ENCODE measurements at places on chromosomes 7 and 10.

- DNase-seq: no peak
Measured at GRCh38 chr7:2719007-2719406, 31.0 kb downstream of the AMZ1 start.

GRCh38 chr10:123788981-123789380 lies 102.6 kb downstream of the CPXM2 start:
- DNase-seq: no peak

GRCh38 chr7:158416283-158416933 lies 171.2 kb downstream of the PTPRN2 start:
- no peak for DNase-seq

DNA sequence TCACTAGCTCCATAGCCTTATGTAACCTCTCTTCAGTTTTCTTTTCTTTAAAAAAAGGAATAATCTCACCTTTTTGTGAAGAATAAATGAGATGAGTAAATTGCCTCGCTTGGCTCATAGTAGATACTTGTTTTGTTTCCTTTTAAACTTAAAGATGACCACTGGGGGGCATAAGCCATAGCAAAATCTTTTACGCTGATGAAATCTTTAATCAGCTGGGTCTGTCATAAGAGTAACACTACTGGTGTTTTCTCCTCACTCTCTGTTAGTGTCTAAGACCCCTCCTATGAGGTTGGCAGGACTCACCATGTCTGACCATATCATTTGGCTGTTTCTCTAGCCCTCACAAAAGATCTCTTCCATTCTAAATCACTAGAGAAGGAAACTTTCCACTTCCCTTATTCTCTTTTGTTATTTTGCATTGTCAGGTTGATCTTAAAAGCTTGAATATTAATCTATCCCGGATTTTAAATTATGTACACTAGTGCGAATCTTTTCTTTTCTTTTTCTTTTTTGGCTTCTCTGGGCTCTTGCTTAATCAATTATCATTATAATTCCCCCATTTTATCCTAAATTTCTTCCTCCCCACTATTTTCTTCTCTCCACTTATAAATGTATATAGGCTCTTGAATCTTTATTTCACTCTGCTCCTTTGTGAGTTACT lies 12.5 kb downstream of the STAG3 start:
- no peak for DNase-seq

GRCh38 chr10:14016931-14017333 lies 313.8 kb downstream of the FRMD4A start:
- no peak for DNase-seq

DNA sequence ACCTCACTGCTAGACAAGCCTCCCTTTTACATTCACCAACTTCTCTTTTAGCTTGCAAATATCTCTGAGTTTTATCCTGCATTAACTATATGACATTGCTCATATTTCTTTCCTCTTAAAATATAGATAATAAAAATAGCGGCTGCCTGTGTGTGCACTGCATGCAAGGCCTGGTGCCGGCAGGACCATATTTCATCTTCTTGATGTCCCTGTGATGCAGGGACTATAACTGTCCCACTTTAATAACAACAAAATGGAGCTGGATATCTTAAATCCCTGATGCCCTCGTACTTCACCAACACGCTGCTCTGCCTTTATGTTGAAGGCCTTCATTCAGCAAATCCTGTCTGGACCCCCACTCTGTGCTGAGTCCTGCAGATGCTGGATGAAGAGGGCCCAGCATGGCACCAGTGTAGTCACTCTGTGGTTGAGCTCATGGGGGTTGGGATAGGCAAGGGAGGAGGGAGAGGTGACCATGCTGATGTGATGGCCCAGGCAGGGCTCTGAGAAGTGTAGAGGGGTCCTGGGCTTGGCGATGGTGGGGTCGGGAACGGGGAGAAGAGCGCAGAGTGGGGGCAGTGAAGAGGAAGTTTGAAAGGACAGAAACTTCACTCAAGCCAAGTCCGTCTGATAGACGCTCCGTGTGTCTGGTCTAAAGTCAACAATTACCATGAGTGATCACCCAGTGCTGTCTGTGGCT lies 40.4 kb downstream of the C10orf90 start:
- DNase-seq: no peak

GRCh38 chr10:103936022-103936421 lies 18.0 kb upstream of the STN1 start:
- DNase-seq: no peak

DNA sequence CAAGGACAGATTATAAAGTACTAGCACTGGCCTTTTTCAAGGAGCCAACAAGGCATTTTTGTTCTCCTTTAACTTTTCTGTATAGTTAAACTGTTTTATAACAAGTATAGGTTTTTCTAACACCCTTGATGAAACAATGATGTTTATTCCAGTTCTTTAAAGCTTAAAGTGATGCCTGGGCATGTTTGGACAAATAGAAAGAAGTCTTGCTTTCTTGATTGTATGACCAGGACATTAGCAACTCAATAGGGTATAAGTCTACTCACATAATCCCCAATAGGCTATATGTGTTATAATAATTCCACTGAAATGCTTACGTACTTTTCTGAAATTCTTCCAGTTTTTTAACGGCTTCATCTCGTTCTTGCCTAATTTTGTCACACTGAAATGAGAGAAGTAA lies 36.7 kb downstream of the SHTN1 start:
- DNase-seq: no peak

DNA sequence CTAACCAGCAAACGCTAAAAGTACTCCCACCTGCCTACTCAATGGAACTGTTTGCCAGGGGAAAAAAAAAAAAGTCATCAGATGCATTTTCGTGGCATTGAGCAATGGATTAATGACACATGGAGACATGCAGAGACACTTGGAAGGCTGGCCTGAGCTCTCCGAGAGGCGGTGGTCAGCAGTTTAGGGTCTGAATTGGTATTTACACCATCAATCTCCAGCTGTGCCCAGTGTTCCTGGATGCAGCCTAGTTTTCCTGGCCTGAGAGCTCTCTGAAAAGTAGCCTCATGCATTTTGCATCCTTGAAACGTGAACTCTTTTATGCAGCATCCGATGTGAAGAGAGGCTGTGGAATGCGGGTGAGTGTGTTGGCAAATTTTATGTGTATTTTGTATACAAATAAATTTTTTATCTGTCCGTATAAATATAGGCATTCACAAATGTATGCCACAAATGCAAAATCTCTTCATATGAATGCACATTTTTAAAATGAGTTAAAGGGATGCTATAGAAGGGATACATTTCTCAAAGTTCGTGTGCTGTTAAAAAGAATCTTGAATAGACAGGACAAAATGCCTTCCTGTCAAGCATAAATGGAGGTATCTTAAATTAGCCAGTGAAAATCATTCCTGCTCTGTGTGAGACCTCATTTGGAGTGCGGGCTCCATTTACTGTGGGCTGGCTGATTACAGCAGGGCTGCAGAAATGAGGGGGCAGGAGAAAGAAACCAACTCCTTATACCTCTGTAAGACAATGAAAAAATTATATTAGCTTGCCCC lies 137.7 kb upstream of the PFKP start:
- no peak for DNase-seq

DNA sequence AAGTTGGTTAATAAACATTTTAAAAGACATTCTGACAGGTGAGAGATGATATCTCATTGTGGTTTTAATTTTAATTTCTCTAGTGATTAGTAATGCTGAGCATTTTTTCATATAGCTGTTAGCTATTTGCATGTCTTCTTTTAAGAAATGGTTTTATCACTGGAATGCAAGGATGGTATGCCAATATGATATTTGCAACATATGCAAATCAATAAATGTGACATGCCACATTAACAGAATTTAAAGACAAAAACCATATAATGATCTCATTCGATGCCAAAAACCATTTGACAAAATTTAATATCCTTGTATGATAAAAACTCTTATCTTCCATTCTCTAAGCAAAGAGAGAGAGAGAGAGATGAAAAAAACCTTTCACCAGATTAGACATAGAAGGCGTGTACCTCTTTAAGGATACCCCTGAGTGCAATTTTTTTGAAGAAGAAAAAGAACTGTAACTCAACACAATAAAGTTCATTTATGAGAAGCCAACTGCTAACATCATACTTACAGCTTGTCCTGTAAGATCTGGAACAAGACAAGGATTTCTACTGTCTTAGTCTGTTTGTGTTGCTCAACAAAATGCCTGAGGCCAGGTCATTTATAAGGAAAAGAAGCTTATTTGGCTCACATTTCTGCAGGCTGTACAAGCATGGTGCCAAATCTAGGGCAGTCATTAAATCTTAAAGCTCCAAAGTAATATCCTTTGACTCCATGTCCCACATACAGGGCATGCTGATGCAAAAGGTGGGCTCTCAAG lies 39.7 kb upstream of the ZMYND11 start:
- DNase-seq: no peak

GRCh38 chr10:8563478-8563877 lies 509.0 kb downstream of the GATA3 start:
- no peak for DNase-seq

DNA sequence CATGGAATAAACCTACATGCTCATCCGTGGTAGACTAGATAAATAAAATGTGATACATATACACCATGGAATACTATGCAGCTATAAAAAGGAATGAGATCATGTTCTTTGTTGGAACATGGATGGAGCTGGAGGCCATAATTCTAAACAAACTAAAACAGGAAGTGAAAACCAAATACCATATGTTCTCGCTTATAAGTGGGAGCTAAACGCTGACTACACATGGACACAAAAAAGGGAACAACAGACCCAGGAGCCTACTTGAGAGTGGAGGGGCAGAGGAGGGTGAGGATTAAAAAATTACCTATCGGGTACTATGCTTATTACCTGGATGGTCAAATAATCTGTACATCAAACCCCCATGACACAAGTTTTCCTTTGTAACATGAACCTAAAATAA lies 68.7 kb upstream of the SEC61G start:
- DNase-seq: no peak

GRCh38 chr10:97570789-97571471 lies 1.6 kb upstream of the ANKRD2 start:
- no peak for DNase-seq

DNA sequence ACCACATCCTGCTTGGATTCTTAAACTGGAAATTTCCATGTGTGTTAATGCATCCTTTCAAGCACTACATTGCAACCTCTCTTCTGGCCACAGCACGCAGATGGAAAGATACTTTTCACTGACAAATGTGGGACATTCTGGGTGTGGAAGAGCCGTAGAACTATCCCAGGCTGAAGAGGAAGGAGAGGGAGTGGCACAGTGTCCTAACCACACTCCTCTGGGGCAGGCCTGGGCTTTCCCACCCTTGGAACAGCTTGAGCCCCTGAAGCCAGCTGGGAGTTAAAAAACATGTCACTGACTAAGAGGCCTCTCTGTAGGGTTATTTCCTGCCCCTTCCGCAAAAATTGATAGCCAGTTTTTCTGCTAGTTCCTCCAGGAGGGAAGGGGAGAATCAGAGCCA lies 34.0 kb upstream of the DNMBP start:
- no peak for DNase-seq

- DNase-seq: no peak
Measured at GRCh38 chr10:79413196-79413595, 32.2 kb downstream of the ZCCHC24 start.

GRCh38 chr10:102770108-102770482 lies 26.3 kb downstream of the WBP1L start:
- no peak for DNase-seq

- no peak for DNase-seq
Measured at GRCh38 chr10:130894471-130894870, 417.1 kb downstream of the TCERG1L start.

DNA sequence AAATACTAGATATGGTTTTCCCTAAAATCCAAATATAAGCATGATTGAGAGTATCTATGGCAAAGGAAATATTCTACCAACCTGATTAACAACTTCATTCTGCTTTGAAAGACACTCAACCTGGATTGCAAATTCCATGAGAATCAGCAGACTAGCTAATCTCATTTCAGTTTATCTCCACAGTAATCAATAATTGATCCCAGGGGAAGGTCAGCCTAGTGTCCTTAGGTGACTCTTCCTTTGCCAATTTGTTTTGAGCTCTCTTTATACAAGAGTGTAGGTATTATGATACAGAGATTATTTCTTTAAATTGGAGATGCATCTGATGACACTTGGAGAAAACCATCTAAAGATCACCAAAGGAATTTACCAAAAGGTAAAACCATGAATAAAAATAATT lies 100.3 kb downstream of the GRM8 start:
- DNase-seq: no peak

- no peak for DNase-seq
Measured at GRCh38 chr7:32088451-32088881, 18.3 kb upstream of the PDE1C start.

- DNase-seq: no peak
Measured at GRCh38 chr7:27251652-27252590, 9.3 kb downstream of the EVX1 start.

DNA sequence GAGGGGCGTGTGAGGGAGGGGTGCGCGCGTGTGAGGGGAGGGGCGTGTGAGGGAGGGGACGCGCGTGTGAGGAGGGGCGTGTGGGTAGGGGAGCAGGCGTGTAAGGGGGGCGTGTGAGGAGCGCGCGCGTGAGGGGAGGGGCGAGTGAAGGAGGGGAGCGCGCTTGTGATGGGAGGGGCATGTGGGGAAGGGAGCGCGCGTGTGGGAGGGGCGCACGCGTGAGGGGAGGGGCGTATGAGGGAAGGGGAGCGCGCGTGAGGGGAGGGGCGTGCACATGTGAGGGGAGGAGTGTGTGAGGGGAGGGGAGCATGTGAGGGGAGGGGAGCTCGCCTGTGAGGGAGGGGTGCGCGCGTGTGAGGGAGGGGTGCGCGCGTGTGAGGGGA lies 19.1 kb downstream of the MXI1 start:
- DNase-seq: no peak

DNA sequence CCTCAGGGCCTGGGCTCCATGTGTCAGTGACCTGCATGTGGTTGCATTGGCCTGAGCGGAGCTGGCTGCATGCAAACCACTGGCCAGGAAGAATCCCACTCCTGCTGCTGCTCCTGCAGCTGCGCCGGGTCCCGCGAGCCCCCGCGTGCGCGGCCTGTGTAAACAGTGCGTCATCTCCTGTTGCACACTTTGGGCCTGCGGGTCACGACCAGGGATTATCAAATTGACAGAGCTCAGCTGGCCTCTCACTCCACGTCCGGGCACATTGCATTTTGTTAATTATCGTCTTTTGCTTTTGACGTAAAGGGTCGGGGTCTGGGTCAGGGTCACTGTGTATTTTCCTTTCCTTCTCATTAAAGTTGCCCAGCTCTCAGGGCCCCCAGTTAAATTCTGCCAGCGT lies 132.6 kb downstream of the RGS10 start:
- no peak for DNase-seq

DNA sequence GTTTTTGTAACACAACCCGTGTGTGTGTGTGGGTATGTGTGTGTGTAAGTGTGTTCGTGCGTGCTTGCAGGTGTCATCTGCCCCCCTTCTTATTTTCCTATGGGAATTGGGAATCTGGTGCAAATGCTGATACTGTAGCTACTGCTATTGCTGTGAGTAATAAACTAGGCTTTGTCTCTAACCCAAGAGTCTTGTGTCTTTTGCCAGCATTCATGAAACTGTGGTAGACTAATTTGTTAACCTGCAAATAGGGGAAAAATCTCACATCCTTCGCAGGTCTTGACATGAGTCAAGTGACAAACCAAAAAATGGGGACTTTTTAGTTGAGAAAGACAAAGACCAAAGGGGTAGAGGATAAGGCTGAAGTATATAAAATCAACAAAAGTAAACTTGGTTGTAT lies 57.9 kb upstream of the FAM133B start:
- DNase-seq: no peak

Measured in NCI-H187 treated with DMSO at 0.1 percent for 48 hours (cell line).